ENCODE measurements at places on chromosomes 6 and 20.

GRCh38 chr20:61728786-61729770 lies 336.6 kb downstream of the TAF4 start:
- no peak for DNase-seq

GRCh38 chr20:62782893-62783278 lies 13.4 kb upstream of the MRGBP start:
- DNase-seq, result no peak

DNA sequence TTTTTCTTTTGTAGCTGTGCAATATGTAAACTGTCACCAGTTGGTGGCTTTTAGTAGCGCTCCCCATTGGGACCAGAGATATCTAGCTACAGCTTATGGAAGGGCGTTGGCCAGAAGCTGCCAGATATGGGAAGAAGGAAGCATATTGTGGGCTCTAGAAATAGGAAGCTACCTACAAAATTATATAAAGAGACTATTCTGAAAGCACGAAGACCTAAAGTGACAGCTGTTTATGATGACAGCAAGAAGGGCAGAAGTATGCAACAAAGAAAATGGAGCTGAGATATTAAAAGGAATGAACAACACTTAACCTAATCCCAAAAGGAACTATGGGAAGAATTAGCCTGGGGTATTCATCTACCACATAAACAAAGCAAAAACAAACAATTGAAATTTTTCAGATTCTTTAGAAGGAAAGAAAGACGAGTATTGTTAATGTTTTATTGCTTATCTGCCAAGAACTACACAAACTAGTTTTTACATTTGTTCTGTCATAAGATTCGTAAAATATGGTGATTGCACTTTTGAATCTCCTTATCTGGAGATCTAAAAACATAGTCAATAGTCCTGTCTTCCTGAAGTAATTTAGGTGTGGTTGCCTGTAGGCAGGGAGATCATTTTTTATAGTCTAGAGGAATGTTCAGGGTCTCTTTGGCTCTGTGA lies 81.6 kb downstream of the NCOA7 start:
- DNase-seq, result no peak

DNA sequence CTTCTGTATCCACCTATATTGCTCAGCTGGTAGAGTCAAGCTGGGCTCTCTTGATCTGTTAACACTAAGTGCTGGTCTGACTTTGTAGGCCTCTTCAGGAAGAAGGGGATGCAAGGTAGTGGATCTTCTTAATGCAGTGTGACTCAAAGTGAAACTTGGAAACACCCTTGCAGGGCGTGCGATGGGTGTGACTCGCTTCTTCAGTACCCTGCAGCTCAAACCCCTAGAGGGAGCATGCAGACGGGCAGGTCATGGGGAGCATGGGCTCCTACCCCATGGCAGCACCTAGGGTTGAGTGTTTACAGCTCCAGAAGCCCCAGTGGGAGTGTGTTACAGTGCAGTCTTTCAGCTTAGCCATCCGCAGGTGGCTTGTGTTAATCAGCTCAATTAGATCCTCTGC lies 757 bp upstream of the SAMD3 start:
- DNase-seq, result no peak

DNA sequence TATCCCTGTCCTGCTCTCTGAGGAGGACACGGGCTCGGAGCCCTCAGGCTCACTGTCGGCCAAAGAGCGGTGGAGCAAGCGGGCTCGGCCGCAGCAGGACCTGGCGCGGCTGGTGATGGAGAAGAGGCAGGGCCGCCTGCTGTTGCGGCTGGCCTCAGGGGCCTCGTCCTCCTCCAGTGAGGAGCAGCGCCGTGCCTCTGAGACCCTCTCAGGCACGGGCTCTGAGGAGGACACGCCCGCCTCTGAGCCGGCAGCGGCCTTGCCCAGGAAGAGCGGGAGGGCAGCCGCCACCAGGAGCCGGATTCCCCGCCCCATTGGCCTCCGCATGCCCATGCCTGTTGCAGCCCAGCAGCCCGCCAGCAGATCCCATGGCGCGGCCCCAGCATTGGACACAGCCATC lies 14.2 kb upstream of the SLC22A7 start:
- DNase-seq, result no peak

DNA sequence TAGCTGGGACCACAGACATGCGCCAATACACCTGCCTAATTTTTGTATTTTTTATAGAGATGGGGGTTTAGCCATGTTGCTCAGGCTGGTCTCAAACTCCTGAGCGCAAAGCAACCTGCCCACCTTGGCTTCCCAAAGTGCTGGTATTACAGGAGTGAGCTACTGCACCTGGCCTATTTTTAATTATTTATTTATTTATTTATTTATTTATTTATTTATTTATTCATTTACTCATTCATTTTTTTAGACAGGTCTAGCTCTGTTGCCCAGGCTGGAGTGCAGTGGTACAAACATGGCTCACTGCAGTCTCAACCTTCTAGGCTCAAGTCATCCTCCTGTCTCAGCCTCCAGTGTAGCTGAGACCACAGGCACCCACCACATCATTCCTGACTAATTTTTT lies 434.3 kb downstream of the DOK5 start:
- no peak for DNase-seq

GRCh38 chr6:14880052-14880451 lies 365.8 kb upstream of the JARID2 start:
- DNase-seq, result no peak

DNA sequence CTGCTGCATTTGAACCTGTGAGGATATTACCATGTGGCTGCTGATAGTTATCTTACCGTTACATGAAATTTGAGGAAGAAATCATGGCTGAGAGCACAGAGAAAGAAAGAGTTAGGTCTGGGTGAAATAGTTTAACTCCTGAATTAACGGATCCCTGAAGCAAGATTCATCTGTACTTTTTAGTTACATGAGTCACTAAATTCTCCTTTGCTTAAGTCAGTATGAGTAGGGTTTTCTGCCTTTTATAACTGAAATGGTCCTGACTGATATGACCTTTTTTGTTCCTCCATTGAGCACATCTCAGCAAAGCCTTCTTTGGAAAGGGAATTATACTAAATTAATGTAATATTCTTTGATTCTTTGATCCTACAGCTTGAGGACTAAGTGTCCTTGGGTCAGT lies 333.3 kb upstream of the ZFP64 start:
- no peak for DNase-seq

DNA sequence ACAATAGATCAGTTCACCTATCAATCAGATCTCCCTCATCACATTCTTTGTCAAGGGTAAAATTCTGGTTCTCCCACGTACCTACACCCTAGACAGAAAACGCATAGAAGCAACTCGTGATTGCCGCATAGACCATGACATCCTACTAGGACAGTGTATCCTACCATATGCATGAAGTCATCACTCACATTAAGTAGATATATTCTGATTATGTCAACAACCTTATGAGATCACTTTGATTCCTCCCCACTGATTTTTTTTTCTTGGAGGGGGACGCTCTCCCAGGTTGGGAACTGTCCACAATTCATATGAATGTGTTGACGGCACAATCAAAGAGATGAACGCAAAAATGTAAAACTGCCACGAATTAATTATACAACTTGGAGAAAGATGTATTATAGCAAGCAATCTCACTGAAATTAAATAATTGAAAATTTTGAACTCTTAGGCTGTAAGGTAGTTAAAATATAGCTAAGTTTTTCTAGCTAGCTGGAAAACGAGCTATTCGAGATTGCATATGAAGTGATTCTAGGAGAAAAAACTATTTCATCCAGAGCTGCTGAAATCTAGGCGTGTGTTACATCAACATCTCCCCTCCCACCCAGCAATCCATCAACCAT lies 82.5 kb upstream of the CCDC28A start:
- DNase-seq, result no peak

DNA sequence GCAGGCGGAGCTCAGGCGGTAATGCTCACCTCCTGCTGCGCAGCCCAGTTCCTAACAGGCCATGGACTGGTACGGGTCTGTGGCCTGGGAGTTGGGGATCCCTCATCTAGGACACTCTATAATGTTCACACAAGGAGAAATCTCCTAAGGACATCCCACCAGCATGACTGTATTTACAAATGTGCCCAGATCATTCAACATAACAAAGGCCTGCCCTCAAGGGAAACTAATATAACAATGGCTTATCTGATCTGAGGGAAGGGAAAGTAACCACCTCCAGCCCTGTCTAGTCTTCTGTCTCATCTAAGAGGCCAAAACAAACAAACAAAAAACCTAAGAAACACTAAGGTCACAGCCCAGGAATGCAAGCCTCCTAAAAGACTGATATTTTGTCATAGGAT lies 232.8 kb downstream of the RNGTT start:
- no peak for DNase-seq

DNA sequence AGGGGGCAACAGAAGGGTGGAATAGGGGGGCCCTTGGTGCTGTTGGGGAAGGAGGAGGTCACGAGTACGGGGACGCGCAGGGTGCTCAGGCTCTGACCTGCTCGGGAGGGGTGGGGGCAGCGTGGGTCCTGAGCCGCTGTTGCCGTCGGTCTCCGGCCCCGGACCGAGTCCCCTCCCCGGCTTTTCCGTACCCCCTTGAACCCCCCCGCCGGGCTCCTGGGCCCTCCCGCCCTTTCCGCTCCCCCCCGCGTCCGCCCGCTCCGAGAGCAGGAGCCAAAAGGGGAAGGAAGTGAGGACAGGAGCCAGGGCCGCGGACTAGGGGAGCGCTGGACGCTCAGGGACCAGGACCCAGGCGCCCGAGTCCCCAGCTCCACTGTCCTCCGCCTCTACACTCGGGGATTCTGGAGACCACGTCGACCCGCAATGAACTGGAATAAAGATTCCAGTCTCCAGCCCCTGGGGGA lies at the start of gene RGL2:
Gene RGL2, minus strand, starts transcription at position 170 of the 464 bp plus-strand sequence. CDS start 332 bp downstream, outside the sequence.
- DNase-seq, result no peak

GRCh38 chr6:137241481-137242038 lies 22.4 kb upstream of the IFNGR1 start:
- no peak for DNase-seq

- peak; percentile 86 for DNase-seq
Observed at GRCh38 chr20:51456511-51457509, 85.7 kb downstream of the NFATC2 start.

- peak; percentile 15 for DNase-seq
Observed at GRCh38 chr20:12058216-12058615, 140.5 kb downstream of the BTBD3 start.

GRCh38 chr6:36698196-36698595 lies 570 bp downstream of the RAB44 start:
- no peak for DNase-seq

- no peak for DNase-seq
Observed at GRCh38 chr6:117558818-117559217, 43.5 kb downstream of the GOPC start.

- DNase-seq, result no peak
Observed at GRCh38 chr6:24480705-24481104, 8.7 kb downstream of the GPLD1 start.

- no peak for DNase-seq
Observed at GRCh38 chr6:33411632-33412005, 805 bp downstream of the PHF1 start.

- DNase-seq, result no peak
Observed at GRCh38 chr6:151440498-151440897, 11.4 kb downstream of the RMND1 start.

GRCh38 chr6:71252410-71252809 lies 36.2 kb upstream of the OGFRL1 start:
- DNase-seq, result no peak

DNA sequence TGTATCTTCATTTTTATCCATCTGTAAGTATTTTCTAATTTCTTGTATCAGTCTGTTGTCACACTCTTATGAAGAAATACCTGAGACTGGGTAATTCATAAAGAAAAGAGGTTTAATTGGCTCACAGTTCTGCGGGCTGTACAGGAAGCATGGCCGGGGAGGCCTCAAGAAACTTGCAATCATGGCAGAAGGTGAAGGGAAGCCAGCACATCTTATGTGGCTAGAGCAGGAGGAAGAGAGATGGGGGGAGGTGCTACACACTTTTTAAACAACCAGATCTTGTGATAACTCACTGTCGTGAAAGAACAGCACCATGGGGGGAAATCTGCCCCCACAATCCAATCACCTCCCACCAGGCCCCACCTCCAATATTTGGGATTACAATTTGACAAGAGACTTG lies 10.9 kb upstream of the BCKDHB start:
- DNase-seq, result no peak

DNA sequence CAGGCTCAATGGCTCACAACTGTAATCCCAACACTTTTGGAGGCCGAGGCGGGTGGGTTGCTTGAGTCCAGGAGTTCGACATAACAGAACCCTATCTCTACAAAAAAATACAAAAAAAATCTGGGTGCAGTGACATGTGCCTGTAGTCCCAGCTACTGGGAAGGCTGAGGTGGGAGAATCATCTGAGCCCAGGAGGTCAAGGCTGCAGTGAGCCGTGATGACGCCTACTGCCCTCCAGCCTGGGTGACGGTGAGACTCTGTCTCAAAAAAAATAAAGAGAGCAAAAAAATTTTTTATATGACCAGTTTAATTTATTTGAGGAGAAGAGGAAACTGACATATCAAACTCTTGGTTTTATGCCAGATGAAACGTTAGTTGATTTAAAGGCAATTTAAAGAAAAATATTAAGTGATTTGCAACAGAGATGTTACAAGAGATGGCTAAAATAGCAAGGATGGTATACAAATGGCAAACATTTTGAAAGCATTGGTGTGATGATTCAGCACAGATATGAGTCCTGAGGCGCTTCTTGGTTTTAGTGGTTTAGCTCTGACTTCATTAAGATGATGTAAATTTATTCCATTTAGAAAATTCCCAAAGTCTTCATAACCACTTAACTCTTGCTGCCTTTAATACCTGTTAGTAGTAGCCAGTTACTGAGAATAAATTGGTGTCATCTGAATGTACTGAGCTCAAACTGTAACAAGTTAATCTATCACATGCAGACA lies 17.7 kb downstream of the GTF2H5 start:
- DNase-seq, result no peak
